ENCODE measurements at places on chromosomes 5 and 9.

- DNase-seq: no peak
Measured at GRCh38 chr5:170504616-170505266, 921 bp downstream of the KCNIP1 start.

- peak; percentile 21 for DNase-seq
Measured at GRCh38 chr9:109821711-109822110, 41.7 kb downstream of the PALM2AKAP2 start.

DNA sequence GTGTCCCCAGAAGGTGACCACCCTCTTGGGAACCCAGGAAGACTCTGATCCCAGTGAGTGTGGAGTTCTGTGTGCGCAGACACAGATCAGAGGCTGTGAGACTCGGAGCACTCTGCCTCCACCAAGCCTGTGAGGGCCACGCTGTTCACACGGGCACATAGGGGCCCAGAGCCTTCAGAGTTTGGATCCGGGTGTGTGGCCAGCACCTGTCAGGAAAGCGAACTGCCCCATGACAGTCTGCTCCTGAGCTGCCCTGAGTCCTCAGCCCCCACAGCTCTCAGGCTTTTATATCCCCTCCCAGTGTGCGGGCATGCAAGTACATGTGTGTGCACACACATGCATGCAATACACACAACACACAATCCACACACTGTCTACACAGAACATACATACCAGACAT, 161.8 kb upstream of the IRX2 start:
- DNase-seq: no peak

DNA sequence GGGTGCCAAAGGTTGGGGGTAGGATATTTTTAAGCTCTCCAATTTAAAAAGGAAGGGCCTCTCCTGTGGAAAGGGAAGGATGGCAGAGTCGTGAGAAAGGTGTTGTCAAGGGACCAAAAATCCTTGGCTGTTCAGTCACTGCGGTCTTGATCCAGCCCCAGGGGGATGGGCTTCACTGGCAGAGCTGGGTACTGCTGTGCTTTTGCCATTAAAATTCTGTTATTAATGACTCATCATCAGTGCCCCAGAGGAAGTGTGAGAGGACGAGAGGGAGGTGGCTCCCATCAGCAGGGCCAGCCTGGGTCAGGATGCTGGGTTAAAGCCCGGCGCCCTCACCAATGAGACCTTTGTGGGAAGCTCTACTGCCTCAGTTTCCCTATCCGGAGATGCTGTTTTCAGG, 16.7 kb downstream of the PCDH12 start:
- DNase-seq: no peak

- no peak for DNase-seq
Measured at GRCh38 chr5:116536316-116537083, 38.1 kb downstream of the SEMA6A start.

GRCh38 chr5:150545246-150545645, 37.3 kb downstream of the NDST1 start:
- no peak for DNase-seq

GRCh38 chr9:37550781-37551180, 25.4 kb downstream of the FBXO10 start:
- DNase-seq: no peak

- DNase-seq: no peak
Measured at GRCh38 chr9:110095776-110096175, 112.2 kb downstream of the C9orf152 start.

DNA sequence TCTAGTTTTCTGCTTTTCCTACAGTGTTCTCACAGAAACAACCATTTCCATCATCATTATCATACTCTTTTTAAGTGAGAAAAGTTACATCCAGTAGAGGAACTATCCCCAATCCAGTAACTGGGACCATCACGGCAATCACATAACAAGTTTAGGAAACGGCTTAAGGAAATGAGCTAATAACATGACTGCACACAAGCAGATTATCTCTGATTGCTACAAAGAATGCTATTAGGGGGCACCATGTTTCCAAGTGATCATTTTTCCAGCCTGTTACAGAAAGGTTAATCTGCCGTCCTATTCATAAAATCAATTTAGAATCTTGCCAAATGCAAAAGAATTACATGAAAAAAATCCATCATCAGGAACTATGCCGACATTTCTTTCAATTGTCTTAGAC, 94.6 kb downstream of the EFNA5 start:
- DNase-seq: no peak

- DNase-seq: no peak
Measured at GRCh38 chr5:145752947-145753346, 82.2 kb downstream of the PRELID2 start.

- no peak for DNase-seq
Measured at GRCh38 chr5:421901-422300, 21.1 kb upstream of the EXOC3 start.

GRCh38 chr9:7944572-7944971, 145.0 kb upstream of the DMAC1 start:
- DNase-seq: no peak

GRCh38 chr5:2651116-2651515, 100.4 kb downstream of the IRX2 start:
- no peak for DNase-seq

- DNase-seq: no peak
Measured at GRCh38 chr9:3511551-3511950, 14.2 kb downstream of the RFX3 start.

DNA sequence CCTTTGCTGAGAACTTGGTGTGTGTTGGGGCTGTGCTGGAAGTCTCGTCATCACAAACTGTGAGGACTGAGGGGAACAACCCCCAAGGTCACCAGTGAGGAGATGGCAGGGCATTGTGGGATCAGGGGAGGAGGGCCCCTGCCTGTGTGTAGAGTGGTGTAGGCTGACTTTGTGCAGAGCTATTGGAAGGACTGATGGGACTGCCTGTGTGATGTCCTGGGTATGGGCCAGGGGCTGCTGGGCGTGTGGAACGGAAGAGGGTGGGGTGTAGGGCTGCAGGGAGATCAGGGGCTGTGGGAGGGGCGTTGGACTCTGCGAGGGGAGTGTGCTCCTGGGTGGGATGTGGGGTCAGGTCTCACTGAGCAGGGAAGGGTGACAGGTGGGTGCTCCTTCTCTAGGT, 3.6 kb downstream of the WNK2 start:
- DNase-seq: no peak

- DNase-seq: no peak
Measured at GRCh38 chr5:177141496-177141895, 7.9 kb downstream of the NSD1 start.

DNA sequence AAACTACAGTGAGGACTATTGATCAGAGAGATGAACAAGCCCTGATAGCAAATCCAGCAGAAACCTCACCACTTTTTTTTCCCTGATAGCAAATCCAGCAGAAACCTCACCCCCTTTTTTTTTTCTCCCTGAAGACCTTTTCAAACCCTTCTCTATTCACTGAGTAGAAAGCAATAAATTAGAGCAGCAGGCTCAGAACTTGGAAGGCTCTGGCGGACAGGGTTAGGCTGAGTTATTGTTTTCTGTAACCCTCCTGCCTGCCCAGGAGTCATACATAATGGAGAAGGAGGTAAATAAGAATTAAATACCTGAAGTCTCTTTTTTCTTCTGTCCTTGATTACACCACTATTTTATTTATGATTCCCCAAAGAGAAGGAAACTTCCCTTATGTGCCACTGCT, 136.3 kb upstream of the SNX2 start:
- no peak for DNase-seq

- DNase-seq: no peak
Measured at GRCh38 chr9:18678821-18679590, 205.1 kb downstream of the ADAMTSL1 start.

GRCh38 chr9:6535594-6535993, 109.9 kb downstream of the GLDC start:
- no peak for DNase-seq

GRCh38 chr9:76605321-76605900, 146.4 kb downstream of the GCNT1 start:
- no peak for DNase-seq

GRCh38 chr5:25255128-25255527, 610.4 kb upstream of the CDH10 start:
- peak; percentile 4 for DNase-seq

- no peak for DNase-seq
Measured at GRCh38 chr5:135320718-135321484, 78.1 kb downstream of the MACROH2A1 start.

GRCh38 chr5:133742431-133742988, 130.2 kb upstream of the FSTL4 start:
- no peak for DNase-seq

DNA sequence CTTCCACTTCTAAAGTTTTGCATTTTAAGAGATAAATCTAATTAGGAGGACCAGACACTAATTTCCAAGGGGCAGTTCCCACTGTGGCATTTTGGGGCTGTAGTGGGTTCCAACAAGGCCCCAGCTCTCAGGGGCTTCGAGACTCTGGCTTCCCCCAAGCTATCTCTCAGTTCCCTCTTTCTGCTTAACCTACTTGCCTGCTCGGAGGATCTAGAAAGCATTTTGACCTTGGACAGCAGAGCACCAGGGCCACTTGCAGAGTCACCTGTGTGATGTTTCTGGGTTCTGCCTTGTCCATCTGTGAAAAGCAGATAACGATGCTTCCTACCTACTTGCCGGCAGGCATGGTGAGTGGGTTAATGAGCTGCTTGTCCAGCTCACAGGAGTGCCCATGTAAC, 175.4 kb downstream of the MED10 start:
- no peak for DNase-seq

GRCh38 chr5:168667301-168667840, 88.2 kb upstream of the PANK3 start:
- DNase-seq: no peak

DNA sequence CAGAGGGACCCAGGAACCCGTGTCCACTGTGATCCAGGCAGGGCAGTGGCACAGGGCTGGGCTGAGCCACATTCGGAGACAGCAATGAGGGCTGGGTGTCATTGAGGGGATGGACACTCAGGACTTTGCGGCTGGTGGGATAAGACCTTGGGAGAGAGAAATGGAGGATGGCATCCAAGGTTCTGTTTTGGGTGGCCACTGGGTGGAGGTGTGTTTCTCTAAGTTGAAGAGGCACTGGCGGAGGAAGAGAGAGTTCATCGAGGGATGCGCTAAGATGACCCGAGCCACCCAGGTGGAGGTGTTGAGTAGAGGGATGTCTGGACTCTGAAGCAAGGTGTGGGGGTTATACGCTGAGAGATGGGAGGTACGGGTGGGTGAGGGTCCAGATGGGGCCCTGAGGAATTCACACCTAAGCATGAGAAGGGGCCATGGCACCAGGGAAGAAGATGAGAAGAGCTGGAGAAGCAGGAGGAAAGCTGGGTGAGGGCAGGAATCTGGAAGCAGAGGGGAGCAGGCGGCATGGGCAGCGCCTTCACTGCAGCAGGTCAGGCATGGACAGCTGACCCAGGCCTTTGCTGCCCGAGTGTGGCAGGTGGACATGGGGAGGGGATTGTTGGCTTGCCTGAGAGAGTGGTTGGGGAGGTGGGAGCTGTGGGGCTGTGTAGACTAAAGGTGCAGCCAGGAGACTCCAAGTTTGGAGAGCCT, 2.5 kb upstream of the SLC25A48 start:
- no peak for DNase-seq

DNA sequence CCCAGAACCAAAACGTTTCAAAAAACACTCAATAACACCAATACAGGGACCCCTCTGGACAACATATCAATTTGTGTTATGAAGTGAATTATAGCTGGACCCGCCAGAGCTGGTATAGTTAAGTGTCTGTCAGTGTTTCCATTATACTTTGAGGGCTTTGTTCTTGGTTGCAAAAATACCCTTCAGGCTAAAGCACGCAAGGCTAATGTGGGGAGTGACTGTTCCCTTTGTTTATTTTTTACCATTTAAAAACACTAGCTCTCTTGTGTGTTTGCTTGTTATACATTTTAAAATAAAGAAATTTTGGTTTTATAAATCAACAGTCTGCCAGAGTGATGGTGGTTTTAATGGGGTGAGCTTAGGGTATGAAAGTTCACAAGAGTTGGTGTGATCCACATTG, 859.5 kb downstream of the PTPRD start:
- DNase-seq: no peak

- DNase-seq: no peak
Measured at GRCh38 chr9:27382975-27383374, 86.0 kb upstream of the EQTN start.

DNA sequence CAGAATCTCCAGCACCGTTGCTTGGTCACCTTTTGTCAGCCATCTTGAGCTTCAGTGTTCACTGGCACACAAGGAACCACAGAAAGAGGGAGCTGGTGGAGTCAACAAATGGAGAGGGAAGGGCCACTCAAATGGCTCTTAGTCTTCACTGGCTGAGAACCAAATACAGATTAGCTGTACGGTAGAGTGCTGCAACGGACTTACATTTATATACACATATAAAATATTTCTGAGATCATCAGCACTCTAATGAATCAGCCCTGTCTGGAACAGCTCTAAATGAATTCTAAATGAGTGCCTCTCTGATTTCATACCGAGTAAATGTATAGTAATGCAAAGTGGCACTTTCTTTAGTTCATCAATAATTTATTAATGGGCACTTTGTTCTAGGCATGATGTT, 24.8 kb downstream of the KCTD16 start:
- no peak for DNase-seq

- no peak for DNase-seq
Measured at GRCh38 chr5:107322936-107323335, 347.8 kb downstream of the EFNA5 start.

DNA sequence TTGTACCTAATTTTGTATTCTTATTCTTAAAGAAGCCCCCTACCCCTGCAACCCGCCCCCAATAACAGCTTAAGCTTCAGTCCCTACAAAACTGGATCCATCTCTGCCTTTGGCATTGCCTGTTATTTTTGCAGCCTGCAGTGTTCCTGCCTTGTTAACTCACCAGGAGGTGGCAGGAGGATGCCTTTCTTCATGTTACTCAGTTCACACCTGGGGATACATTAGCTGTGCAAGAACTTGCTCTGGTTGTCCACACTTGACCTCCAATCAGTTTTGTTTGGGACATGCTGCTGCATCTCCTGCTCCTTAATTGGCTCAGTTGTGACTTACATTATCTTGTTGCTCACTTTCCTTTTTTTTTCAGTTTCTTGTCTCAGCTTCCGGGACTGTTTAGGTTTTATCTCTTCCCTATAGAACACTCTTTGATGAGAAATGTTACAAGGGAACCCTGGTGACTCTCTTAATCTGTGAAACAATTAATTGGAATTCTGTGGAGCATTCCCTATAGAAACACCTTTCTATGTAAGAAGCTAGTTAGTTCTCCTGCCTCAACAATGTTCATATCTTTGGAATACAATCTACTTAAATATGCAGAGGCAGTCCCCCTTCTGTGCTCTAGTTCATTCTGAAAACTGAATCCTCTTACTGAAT, 467.7 kb upstream of the ACO1 start:
- DNase-seq: no peak

GRCh38 chr5:60792438-60792837, 51.6 kb downstream of the ELOVL7 start:
- no peak for DNase-seq

- peak; percentile 56 for DNase-seq
Measured at GRCh38 chr5:136249678-136250266, 56.8 kb upstream of the SMIM32 start.

- no peak for DNase-seq
Measured at GRCh38 chr5:178339272-178339671, 106.7 kb upstream of the PHYKPL start.

DNA sequence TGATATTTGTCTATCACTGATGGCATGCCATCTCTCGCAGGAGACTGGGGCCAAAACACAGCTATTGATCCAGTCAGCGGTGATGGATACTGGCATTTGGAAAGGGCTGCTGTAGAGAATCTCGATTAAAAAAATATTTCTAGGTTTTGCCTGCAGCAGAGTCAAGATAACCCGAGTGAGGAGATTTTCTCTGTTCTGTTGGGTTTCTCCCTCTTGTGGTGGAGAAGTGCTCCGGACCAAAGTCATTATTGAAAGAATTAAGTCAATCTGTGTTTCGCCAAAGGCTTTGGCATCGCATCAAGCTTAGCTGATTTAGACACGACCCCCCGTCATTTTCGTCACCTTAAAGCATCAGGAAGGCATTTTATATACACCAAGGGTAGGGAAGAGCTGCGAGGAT, 97.1 kb upstream of the IRX2 start:
- no peak for DNase-seq
